ENCODE measurements at places on chromosomes 1 and 21.

DNA sequence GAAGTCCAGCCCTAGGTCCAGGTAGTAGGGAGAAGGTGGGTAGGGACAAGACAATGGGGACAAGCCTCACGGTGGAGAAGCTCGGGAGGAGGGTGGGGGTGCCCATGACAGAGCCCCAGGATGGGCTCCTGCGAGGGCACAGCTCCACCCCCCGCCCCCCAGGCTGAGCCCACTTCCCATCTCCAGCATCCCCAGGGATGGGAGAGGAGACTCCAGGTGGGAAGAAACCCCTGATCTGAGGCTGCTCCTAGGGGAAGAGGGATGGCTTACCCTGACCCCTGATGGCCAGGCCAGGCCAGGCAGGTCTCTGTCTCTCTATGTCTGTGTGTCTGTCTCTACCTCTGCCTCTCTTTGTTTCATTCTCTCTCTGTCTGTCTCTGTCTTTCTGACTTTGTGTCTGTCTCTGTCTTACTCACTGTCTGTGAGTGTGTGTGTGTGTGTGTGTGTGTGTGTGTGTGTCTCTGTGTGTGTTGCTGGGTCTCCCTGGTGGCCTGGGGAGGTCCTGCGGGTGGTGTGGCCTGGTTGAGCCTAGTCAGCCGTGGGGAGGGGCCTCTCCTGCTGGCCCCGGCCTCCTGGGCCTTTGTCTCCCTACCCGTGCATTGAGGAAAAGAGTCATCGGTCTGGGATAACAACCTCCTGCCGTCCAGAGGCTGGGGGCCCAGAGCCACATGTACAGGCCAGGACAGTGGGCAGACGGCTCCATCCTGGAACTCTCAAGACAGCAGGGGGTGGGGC lies 45.7 kb downstream of the WNT9A start:
- DNase-seq: no peak

GRCh38 chr1:78292361-78292760 lies 198.4 kb upstream of the PTGFR start:
- no peak for DNase-seq

DNA sequence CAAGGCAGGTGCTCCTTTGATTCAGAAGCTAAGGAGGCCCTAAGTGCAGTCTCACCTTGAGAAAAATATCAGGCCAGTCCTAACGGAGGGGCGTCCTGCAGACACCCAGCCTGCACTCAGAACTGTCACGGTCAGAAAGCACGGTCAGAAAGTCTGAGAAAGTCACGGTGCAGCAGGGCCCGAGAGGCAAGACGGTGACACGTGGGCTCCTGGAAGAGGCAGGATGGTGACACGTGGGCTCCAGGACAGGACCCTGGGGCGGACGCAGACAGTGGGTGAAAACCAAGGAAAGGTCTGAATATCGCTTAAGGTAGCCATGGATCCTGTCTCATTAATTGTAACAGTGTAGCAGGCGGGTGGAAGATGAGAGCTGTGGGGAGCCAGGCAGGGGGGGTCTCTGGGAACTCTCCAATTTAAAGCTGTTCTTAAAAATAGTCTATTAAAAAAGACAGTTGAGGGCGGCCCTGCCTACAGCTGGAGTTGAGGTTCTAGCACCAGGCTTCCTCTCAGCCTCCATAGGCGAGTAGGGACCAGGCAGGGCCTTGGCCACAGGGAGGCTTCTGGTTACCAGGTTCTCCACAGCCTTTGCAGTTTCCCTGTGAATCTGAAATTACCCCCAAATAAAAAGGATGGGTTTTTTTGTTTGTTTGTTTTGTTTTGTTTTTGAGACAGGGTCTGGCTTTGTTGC lies 65.2 kb downstream of the FAAP20 start:
- no peak for DNase-seq

DNA sequence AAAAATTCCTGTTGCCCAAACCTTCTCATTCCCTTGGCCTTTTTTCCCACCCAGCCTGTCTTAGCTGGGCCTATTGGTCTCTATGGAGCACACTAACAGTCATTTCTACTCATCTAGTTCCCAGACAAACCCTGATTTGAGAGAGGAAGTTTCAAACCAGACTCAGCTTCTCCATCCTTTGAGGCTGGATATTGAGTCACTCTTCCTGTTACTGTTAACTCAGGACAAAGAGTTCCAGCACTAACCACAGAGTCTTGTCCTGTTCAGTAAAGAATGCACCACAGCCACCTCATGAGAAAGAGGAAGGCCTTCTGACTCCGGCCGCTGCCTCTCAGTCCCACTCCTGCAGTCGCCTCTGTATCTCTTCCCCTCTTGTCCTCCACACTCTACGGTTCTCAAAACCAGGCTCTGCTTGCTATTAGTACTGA lies 137.8 kb downstream of the PTPRC start:
- DNase-seq: no peak

- no peak for DNase-seq
Measured at GRCh38 chr1:226629896-226630550, 81.5 kb downstream of the STUM start.

GRCh38 chr1:177471244-177471643 lies 300.5 kb downstream of the BRINP2 start:
- DNase-seq: no peak

GRCh38 chr1:220841293-220841692 lies 38.0 kb upstream of the HLX start:
- no peak for DNase-seq

DNA sequence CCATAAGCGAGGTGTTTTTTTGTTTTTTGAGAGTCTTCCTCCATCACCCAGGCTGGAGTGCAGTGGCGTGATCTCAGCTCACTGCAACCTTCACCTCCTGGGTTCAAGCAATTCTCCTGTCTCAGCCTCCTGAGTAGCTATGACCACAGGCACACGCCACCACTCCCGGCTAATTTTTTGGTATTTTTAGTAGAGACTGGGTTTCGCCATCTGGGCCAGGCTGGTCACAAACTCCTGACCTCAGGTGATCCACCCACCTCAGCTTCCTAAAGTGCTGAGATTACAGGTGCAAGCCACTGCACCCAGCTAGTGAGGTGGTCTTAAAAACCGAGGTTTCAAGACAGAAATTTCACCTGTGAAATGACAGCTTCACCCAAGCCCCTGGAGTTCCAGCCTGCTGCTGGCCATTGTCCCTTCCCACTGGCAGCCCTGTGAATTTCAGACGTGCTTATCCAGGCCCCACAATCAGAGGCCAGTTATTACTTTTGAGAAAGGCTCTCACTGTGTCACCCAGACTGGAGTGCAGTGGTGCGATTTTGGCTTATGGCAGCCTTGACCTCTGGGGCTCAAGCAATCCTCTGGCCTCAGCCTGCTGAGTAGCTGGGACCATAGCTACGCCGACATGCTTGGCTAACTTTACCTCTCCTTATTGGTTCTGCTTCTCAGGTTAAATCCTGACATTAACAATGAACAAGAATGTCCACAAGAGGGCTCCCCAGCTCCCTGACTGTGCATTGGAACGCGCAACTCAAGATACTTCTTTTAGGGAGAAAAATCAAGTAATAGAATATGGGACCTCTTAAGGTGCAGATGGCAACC lies 19.4 kb downstream of the ENO1 start:
- DNase-seq: peak; percentile 18

DNA sequence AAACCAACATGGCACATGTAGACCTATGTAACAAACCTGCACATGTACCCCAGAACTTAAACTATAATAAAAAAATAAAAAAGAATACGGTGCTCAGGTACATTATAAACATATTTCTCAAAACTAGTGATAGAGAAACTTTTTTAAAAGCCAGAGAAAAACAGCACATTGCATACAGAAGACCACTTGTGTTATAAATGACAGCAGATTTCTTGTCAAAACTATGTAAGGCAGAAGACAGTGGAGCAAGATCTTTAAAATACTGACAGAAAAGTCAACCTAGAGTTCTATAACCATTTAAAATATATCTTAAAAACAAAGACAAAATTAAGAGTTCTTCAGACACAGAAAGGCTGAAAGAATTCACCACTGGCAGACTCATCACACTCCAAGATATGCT lies 144.7 kb downstream of the NEGR1 start:
- no peak for DNase-seq

- no peak for DNase-seq
Measured at GRCh38 chr1:177307771-177308170, 137.0 kb downstream of the BRINP2 start.

DNA sequence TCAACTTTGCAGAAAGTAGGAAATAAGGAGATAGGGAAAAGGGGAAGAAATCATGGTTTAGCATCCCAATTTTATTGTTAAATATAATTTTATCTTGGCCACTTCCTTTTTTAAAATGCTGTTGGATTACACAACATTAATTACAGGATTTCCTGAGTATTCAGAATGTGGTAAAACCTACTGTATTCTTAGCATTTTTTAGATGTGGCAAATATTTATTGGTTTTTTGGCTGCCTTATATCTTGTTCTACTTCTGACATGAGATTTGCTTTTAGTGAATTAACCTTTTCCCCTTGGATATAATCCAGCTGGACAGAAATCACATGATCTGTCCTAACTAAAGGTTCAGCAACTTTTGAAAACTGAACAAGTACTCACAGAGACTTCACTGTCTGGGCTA lies 104.9 kb downstream of the PTGS2 start:
- DNase-seq: no peak

DNA sequence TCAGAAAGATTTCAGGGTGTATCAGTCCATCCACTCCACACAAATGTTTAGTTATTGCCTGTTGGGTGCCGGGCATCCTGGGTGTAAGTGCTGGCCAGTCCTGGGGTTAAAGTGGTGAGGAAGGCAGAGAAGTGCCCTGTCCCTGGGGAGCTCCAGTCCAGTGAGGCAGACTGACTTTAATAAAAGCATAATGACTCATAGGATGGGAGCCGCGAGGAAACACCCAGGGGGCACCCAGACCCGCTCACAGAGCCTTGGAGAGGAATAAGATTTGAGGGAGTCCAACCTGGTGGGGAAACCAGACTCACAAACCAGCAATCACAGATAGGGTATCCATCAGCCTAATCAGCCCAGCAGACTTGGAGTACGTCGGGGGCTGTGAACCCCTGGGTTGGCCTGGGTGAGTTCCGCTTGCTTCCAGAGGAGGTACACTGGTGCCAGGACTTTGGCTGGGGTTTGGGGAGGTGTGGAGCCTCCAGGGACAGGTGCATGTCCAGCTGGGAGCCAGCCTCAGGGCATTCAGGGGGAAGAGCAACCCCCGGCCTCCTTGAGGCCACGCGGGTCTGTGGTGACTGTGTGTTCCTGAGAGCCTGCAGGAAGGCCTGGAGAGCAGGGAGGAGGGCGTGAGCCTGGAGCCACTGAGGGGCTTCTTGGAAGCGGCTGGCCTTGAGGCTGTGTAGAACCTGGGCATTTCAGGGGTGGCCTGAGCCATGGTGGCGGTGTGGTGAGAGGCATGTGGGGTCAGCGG lies 3.7 kb downstream of the PEAR1 start:
- DNase-seq: no peak

GRCh38 chr1:234925440-234926263 lies 203.0 kb downstream of the TOMM20 start:
- no peak for DNase-seq

GRCh38 chr1:7436056-7437005 lies 334.8 kb upstream of the VAMP3 start:
- no peak for DNase-seq

GRCh38 chr21:33522297-33522952 lies 19.5 kb downstream of the GART start:
- no peak for DNase-seq

DNA sequence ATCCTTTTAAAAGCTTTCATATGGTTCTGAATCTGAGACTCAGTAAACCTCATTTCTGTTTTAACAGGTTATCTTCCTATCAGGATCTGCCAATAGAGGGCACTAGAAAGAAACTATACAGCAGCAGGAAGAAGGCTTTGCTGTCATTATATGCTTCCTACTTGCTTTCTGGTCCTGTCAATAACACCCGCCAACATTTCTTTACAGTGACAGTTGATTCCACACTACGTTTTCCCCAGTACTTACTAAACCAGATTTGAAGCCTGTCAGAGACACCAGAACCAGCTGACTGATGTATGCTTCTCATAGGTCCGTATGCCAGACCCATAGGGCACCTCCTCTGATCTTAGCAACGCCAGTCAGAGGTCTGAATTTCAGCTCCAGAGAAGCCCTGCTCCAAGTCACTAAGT lies 341.0 kb upstream of the NEGR1 start:
- DNase-seq: no peak

- DNase-seq: no peak
Measured at GRCh38 chr21:34797921-34798535, 129.2 kb downstream of the CLIC6 start.
